T-helper 2 cell treated with Interferon-gamma antibody and Interleukin-4, amounts not matched to agents 5 μg/mL and 100 μg/mL, for 36 hours (primary cell): ENCODE measurements at places on chromosomes 6 and 20.

GRCh38 chr6:43828711-43829110 is 58.7 kb downstream of the VEGFA start:
- no peak for DNase-seq

GRCh38 chr20:21259346-21259745 is 43.8 kb upstream of the XRN2 start:
- no peak for DNase-seq

DNA sequence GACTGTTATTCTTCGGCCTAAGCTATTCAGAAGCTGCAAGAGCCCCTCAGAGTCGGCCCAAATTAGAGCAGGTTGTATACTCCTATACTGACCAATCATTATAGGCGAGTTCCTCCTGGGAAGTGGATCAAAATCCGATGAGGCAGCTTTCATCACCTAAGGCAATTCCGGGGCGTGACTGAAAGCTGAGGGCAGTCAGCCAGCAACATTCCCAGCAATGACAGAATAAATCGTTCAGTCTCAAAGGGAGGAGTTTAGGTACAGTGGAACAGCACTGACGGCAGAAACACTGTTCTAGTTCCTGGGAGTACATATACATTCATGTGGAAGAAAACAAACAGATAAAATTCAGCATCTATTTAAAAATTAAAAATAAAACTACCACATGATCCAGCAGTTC is 10.8 kb downstream of the HLA-DQB2 start:
- no peak for DNase-seq

DNA sequence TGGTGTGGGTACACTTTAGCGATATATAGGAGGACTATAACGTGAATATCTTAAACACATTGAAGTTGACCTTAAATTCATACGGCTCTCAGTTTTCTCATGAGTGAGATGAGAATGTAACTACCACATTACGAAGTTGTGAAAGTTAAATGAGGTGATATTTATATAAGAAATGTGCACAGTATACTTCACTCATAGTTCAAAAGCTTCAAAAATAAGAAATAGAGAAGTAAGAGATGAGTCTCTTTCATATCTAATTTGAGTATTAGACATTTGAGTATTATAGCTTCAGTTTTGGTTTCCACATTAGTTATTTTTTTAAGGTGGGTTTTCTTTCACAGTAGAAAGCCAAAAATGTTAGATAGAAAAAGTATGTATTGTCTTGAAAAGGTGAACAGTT is 183.3 kb downstream of the NKAIN2 start:
- no peak for DNase-seq

GRCh38 chr20:36435592-36436541 is 105.5 kb upstream of the MYL9 start:
- peak; percentile 81 for DNase-seq
